Spinal cord (tissue), 10 donors: ENCODE measurements at places on chromosomes 4 and X. TPM values are rescaled to one million over a fixed set of nuclear protein-coding genes. Genes with fewer than 3 reads are reported as not detected.

Gene C4orf51
- not detected for polyA plus RNA-seq

Gene PABPC4L
- 1.5 TPM for polyA plus RNA-seq

Gene FGF13
- 143 TPM for polyA plus RNA-seq

GRCh38 chr4:4302416-4302815, 12.4 kb downstream of the ZBTB49 start:
- DNase-seq = no peak

Gene GPM6B
- polyA plus RNA-seq = 432 TPM
